EL (cell line): ENCODE measurements at places on chromosomes 5 and 9.

- DNase-seq: no peak
Observed at GRCh38 chr5:126640866-126641265, 40.1 kb downstream of the PHAX start.

DNA sequence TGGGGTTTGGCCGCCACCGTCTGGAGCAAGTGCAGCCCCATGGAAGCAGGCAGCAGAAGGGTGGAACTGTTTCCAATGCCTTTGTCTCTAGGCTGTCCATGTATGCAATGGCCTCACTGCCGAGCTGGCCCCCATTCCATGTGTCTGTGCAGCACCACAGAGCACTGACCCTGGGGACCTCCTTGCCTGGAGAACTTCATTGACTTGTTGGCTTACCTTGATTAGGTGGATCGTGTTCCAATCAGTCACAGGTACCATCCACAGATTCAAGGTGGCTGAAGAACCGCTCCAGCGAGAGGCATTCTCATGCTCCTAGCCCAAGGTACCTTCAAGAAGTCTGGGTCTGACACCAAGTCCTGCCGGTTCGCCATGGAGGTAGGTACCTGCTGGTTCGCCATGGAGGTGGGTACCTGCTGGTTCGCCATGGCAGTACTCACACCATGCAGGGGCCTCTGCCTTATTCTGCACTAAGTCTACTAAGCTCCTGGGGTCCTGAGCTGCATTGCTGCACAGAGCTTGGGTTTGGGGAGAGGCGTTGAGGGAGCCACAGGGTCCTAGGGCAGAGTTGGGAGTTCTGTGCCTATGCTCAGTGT lies 358.3 kb upstream of the IRX1 start:
- no peak for DNase-seq

GRCh38 chr5:134128648-134128995 lies 14.1 kb downstream of the TCF7 start:
- DNase-seq: no peak

DNA sequence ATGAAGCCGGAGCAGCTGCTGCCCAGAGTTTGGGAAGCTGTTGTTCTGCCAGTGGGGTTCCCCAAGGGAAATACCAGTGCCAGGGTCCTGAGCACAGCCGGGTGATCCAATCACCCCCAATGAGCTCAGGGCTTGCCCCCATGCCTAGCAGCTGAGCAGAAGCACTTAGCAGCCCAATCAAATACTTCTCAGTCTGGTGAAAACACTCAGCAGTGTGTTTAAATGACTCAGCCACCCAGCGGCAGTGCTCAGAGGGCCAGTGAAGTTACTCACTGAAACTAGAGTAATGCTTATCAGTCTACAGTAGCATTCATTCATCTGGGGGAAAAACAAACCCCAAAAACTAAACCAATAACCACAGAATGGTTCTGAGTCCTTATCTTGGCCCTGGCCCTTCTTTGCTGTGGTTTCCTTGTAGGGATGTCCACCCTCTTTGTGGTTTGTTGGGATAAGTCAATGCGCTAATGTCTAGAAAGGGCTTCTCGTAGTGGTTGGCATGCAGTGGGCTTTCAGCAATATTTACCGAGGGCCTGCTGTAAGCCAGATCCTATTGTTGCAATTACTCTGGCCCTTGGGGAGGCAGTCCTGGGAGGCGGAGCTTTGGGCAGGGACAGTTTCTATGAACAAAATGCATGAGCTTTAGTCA lies 43.1 kb downstream of the LHX2 start:
- peak; percentile 86 for DNase-seq

DNA sequence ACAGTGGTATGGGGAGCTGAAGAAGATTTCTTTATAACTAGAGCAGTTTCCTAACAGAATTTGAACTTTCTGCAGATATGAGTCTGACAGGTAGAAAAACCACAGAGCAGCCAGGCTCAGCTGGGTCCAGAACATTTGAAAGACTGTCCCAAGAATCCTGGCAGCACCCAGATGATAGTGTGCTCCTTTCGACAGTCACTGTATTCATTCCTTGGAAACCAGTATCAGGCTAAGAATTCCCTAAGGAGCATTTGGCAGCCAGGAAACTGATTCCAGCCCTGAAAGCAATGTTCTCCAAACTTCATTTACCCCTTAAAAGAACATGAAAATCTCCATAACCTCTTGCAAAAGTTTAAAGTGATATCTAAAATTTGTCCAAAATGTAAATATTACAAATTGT lies 123.0 kb upstream of the MTAP start:
- DNase-seq: no peak

- no peak for DNase-seq
Observed at GRCh38 chr5:180112181-180112861, 40.8 kb upstream of the RNF130 start.

GRCh38 chr9:133732639-133733408 lies 5.3 kb downstream of the SARDH start:
- no peak for DNase-seq

- DNase-seq: no peak
Observed at GRCh38 chr5:35370871-35371270, 140.6 kb upstream of the PRLR start.

DNA sequence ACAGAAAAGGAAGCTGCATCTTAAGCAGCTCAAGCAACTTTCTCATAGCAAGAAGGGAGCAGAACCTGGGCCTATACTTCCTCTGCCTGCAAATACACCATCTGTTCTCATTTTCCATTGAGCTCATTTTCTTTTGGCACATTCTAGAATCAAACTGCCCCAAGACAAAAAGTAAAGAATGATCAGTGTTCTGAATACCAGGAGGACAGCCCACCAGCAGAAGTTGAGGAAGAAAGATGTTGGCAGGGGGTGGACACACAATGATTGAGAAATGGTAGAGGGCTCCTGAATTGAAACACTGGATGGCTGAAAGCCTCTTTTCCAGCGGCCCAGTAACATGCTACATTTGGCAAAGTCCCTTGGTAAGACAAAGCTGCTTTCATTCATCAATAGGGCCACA lies 171.8 kb downstream of the MED10 start:
- no peak for DNase-seq

- DNase-seq: no peak
Observed at GRCh38 chr5:135223891-135224625, 175.0 kb downstream of the MACROH2A1 start.

DNA sequence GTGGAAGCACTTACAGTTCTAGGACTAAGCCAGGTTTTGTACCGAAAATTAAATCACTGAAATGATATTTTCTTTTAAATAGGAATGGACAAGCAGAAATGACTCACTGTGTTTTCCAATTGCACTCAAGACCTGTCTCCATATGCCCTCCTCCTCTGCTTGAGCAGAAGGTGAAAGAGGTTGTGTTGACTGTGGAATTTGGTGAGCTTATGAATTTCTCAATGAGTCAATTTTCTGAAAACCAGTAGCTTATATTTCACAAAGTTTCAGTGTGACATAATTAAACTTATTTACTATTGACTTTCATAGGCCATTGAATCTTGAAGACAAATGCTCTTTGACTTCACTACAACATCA lies 249.9 kb downstream of the NPR3 start:
- DNase-seq: peak; percentile 16

GRCh38 chr5:138276402-138277054 lies 2.1 kb upstream of the GFRA3 start:
- no peak for DNase-seq

DNA sequence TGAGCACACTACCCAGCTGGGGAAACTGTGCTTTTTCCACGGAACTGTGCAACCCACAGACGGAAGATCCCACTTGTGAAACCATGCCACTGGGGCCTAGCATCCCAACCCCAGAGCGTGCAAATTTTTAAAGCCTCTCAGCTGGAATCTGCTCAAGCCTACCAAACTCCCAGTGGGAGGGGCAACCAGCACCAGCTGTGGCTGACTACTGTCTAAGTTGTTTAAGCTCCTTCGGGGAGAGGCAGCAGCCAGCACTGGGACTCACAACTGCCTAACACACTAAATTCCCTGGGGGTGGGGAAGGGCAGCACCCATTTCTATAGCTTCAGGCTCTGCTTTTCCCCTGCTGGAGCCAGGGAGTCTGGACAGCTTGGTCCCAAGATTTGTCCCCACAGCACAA lies 287.6 kb upstream of the MSX2 start:
- no peak for DNase-seq

DNA sequence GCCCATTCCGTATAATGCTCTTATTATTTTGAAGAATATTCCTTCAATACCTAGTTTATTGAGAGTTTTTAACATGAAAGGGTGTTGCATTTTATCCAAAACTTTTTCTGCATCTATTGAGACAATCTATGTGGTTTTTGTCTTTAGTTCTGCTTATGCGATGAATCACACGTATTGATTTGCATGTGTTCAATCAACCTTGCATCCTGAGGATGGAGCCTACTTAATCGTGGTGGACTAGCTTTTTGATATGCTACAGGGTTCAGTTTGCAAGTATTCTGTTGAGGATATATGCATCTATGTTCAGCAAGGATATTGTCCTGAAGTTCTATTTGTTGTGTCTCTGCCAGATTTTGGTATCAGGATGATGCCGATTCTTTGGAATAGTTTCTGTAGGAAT lies 1070.3 kb upstream of the CDH18 start:
- DNase-seq: no peak

DNA sequence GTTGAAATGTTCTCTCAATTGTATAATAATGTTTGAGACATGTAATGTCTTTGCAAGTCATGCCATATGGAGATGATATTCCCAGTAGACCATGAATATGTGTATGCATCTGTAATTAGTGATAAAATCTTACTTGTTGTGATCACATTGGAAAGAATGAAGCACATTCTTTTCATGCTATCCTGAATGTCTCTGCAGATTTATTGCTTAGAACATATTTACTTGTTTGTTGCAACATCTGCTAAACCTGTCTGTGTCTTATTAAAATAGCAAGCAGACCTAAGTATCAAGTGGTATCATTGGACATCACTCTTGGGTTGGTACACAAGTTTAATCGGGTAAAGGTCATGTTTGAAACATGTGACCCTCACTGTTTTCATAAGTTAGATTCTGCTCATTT lies 265.5 kb upstream of the CD180 start:
- DNase-seq: no peak

DNA sequence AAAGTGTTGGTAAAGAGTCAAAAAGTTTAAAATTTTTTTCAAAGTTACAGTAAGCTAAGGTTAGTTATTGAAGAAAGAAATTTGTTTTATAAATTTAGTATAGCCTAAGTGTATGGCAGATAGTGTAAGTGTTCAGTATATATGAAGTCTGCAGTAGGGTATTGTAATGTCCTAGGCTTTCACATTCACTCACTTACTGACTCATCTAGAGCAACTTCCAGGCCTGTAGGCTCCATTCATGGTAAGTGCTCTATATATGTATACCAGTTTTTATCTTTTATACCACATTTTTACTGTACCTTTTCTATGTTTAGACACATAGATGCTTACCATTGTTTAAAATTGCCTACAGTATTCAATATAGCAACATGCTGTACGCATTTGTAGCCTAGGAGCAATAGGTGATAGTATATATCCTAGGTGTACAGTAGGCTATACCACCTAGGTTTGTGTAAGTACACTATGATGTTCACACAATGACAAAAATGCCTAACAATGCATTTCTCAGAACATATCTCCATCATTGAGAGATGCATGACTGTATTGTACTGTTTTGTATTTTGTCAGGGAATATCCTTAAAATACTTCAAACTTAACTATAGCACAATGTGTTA lies 38.5 kb downstream of the CYSTM1 start:
- DNase-seq: no peak

DNA sequence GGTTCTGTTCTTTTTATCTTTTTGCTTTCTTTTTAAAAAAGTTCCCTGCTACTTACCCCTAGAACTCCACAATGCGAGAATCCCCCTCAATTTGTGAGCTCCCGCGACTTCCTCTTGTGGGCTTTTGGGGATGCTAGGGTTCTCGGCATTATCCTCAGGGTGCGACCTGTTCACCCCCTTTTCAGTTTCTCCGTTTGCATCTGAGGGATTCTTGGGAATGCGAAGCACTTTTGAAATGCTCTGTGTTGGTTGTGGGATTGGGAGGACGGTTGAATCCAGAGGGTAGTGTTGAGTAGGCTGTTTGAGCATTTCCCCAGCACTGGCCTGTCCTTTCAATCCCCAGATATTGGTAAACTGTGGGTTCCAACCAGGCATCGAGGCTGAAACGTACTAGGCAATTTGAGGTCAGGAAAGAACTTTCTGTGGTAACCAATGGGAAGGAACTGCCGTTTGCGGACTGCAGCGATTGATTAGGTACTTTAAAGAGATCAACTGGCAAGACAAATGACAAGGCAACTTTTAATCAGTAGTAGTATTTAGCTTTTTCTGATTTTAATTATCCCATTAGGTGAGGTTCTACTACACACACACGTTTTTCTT lies 415 bp downstream of the XRCC4 start:
- DNase-seq: peak; percentile 45

GRCh38 chr5:176133877-176134276 lies 104.3 kb upstream of the SIMC1 start:
- DNase-seq: no peak

GRCh38 chr9:20200991-20201431 lies 412.2 kb upstream of the SLC24A2 start:
- DNase-seq: no peak

- no peak for DNase-seq
Observed at GRCh38 chr5:41815261-41815660, 55.0 kb downstream of the OXCT1 start.

DNA sequence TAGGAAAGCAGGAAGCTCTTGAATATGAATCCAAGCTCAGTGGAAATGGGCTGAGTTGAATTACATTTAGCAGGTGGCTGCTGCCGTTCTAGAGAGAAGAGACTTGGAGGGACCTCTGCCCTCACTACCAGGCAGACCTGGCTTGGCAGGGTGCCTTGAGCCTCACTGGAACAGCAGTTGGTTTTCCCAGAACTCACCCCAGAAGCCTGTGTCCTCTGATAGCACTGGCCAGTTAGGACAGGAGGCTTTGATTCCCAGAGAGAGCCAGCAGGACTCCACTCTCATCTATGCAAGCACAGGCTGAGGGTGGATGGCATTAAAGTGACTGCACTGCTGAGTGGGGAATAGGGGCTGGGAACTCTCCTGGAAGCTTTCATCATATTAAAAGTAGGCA lies 54.8 kb downstream of the PWWP2A start:
- DNase-seq: no peak

GRCh38 chr5:22611327-22611726 lies 241.8 kb downstream of the CDH12 start:
- no peak for DNase-seq

- DNase-seq: no peak
Observed at GRCh38 chr5:1867114-1867814, 15.5 kb downstream of the IRX4 start.

- DNase-seq: no peak
Observed at GRCh38 chr5:172488221-172488620, 33.9 kb upstream of the SH3PXD2B start.

- peak; percentile 38 for DNase-seq
Observed at GRCh38 chr5:127963931-127964330, 119.6 kb upstream of the SLC12A2 start.

DNA sequence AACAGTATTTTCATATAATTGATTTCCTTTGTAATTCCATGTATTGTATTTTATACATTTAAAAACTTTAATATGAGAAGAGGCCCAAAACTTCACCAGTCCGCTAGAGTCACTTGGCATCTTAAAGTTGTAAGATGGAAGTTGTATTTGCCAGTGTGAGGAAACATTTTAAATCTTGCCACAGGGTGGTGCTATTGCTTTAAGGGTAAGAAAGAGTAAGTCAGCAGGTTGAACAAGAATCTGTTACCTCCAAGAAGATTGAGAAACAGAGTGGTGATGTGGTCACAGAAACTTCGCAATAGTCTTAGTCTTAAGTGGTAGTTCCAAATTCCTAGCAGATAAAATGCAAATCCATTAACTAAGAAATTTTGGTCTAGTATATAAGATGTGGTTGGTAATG lies 39.8 kb upstream of the RANBP6 start:
- peak; percentile 80 for DNase-seq

- no peak for DNase-seq
Observed at GRCh38 chr5:150219142-150219541, 29.3 kb downstream of the SLC6A7 start.
